ENCODE measurements at places on chromosomes 4 and X.
A peak's percentile ranks its signal among the peaks of the same experiment; 100 is the strongest.

DNA sequence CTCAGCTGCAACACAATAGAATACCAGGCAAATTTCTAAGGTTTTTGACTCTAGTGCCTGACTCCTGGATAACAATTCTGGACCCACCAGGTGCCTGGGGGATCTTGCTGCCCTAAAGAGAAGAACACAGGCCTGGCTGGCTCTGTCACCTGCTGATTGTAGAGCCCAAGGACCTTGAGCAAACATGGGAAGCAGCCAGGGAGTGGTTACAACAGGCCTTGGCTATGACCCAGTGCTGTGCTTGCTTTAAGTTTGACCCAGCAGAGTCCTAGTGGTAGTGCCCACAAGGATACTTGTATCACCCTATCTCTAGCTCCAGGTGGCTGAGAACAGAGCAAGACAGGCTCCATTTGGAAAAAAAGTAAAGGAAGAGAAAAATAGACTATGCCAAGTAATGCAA is 176.8 kb upstream of the DCAF12L2 start:
- no peak for DNase-seq

DNA sequence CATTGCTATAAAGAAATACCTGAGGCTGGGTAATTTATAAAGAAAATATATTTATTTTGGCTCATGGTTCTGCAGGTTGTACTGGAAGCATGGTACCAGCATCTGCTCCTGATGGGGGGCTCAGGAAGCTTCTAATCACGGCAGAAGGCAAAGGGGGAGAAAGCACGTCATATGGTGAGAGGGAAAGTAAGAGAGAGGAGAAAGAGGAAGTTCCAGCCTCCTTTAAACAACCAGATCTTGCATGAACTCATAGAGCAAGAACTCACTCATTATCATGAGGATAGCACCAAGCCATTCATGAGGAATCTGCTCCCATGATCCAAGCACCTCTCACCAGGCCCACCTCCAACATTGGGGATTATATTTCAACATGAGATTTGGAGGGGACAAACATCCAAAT is 125.0 kb upstream of the GRPR start:
- no peak for DNase-seq

DNA sequence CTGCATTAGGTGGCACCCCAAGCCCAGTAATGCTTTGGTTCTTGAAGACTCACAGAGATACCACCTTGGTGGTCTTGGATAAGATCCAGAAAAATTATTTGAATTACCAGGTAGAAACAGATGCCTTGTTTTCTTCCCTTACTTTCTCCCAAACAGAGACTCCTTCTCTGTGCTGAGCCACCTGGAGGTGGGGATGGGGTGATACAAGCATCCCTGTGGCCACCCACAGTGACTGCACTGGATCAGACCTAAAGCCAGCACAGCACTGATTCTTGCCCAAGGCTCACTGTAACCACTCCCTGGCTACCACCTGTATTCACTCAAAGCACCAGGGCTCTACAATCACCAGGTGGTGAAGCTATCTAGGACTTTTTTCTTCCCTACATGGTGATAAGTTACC is 156.8 kb downstream of the TEX13A start:
- no peak for DNase-seq

GRCh38 chrX:49079489-49080428 is at the start of gene WDR45:
WDR45 (minus strand) TSS chrX:49079887; CDS start chrX:49078095, 1,792 bp downstream.
- DNase-seq, result peak; percentile 79

DNA sequence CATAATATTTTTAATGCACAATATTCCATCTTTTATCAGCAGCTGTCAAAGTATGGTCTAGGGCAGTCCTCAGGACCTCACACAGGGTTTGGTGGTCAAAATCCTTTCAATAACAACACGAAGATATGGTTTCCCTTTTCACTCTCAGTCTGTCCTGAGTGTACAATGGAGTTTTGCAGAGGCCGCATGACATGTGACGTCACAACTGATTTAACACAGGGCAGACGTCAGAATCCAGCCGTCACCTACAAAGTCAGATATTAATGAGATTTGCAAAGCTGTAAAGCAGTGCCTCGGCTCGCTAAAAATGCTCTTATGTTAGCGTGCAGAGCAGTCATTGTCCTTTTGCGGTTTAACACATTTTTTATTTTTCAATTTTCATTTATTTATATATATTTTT is 12.5 kb downstream of the ABLIM2 start:
- no peak for DNase-seq

DNA sequence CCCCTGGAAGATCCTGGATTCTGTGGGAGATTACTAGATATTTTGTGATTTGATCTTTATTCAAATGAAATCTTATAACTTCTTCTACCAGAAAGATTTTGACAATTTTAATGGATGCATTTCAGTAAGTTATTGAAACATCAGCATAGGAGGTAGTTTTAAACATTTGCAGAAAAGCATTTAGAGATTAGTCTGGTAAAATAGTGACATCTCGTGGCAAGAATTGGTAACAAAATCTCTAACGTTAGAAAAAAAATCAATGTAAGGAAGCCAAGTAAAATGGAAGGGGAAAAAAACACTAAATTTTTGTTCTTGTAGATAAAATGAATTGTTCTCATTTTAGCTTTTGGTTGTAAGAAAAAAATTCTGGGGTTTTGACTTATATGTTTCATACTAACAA is 73.3 kb downstream of the TASL start:
- peak; percentile 65 for DNase-seq

- DNase-seq, result no peak
Measured at GRCh38 chr4:151950993-151951670, 190.3 kb upstream of the GATB start.

DNA sequence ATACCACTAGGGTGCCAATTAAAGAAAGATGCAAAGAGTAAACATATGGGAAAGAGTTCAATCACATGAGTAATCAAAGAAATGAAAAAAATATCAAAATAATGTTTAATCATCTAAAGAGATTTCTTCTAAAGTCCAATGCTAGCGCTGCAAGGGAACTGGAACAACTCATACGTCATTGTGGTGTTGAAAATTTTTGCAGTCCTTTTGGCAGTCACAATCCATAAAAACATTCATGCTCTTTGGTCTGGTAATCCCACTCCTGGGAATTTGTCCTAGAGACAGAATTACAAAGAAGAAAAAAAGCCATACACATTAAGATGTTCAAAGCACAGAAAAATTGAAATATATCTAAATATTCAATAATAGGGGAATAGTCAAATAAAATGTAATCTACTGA is 4.6 kb downstream of the P2RY4 start:
- DNase-seq, result no peak

DNA sequence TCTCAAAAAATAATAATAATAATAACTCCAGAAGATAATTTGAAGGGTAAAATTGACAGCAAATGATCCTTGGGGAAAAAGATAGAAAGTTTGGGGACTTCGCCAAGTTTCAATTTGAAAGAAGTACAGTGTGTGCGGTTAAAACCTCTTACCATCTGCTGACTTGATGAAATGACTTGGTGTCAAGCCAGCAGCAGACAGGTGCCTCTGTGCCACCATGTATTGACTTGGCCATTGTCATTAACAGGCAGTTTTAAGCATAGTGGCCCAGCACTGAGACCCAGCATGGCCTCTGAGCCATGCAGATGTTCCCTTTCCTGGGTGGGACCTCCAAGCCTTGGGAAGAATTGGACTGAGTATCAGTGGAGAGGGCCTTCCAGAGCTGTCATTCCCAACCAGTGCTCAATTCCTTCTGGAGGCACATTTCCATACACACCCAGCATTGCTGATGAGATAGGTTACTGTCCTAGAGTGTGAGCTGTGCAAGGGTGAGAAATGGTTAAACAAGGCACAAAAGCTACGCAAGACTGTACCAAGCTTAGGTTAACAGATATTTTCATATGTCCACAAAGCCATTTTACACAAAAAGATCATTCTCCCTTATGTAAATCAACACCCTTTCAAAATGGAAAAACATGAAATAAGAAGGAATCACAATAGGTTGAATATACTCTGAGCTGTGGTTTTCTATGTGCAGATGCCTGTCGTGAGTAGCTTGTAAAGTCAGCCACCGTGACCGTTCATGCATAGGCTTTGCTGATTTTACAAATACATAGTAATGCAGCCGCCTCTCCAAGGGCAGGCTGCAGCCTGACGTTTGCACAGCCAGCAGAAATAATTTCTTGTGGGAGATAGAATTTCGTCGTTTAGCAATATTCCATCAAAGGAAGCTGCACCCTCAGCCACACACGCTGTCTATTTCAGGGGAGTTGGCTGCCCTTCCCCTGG is 59.4 kb upstream of the FBXW7 start:
- peak; percentile 72 for DNase-seq

- DNase-seq, result no peak
Measured at GRCh38 chrX:30690330-30690729, 37.1 kb downstream of the GK start.

- DNase-seq, result no peak
Measured at GRCh38 chr4:7976634-7977033, 37.0 kb upstream of the AFAP1 start.

- no peak for DNase-seq
Measured at GRCh38 chr4:19329631-19330030, 922.1 kb upstream of the SLIT2 start.

GRCh38 chr4:7172508-7172907 is 19.8 kb upstream of the SORCS2 start:
- no peak for DNase-seq

Data from tongue (tissue), 3 donors.